ENCODE measurements at places on chromosomes 12 and 14. TPM values are rescaled to one million over a fixed set of nuclear protein-coding genes. Genes with fewer than 3 reads are reported as not detected.

Gene OAS2
- 3.3 TPM for total RNA-seq

Gene KRT73
- not detected for total RNA-seq

Gene KRT71
- total RNA-seq = not detected

Gene SCN8A
- total RNA-seq = 2.5 TPM

Gene ACSM4
- not detected for total RNA-seq

Gene CAPZA3
- total RNA-seq = not detected

Gene CHFR
- 59.4 TPM for total RNA-seq

Gene CACNA2D4
- 0.65 TPM for total RNA-seq

Gene CIROP
- total RNA-seq = not detected

Gene MYO1H
- total RNA-seq = not detected

Gene BRMS1L
- total RNA-seq = 4.7 TPM

Gene STON2
- 3.6 TPM for total RNA-seq

Gene KLHL33
- not detected for total RNA-seq

Gene CLECL1
- not detected for total RNA-seq

Data from vein endothelial cell (primary cell).